Stimulated activated CD8-positive, alpha-beta memory T cell treated with anti-CD3 and anti-CD28 coated beads, Interleukin-15, amount 100 ng/mL, for 48 hours (primary cell): ENCODE measurements at places on chromosomes 2 and 18.

DNA sequence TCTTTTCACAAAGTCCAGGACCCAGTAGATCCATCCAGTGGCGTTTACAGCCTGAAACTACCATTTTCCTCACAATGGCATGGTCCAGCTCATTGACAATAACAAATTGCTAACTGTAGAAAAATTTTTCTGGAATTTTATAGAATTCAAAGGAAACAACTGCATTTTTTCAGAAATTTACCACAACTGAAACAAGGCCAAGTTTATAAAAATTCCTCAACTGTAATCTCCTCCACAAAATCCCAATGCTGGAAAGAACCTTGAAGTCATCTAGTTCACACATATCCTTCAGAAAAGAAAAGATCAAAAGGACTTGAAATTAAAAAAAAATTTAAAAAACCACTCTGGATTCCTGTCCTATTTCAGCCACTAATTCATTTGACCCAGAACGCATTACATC, 226.0 kb upstream of the CTAGE1 start:
- no peak for DNase-seq

- DNase-seq: no peak
Observed at GRCh38 chr2:212088353-212088752, 450.2 kb downstream of the ERBB4 start.

GRCh38 chr2:176399074-176399598, 129.9 kb downstream of the MTX2 start:
- DNase-seq: no peak

- DNase-seq: no peak
Observed at GRCh38 chr18:66979009-66979408, 375.1 kb upstream of the CDH19 start.

DNA sequence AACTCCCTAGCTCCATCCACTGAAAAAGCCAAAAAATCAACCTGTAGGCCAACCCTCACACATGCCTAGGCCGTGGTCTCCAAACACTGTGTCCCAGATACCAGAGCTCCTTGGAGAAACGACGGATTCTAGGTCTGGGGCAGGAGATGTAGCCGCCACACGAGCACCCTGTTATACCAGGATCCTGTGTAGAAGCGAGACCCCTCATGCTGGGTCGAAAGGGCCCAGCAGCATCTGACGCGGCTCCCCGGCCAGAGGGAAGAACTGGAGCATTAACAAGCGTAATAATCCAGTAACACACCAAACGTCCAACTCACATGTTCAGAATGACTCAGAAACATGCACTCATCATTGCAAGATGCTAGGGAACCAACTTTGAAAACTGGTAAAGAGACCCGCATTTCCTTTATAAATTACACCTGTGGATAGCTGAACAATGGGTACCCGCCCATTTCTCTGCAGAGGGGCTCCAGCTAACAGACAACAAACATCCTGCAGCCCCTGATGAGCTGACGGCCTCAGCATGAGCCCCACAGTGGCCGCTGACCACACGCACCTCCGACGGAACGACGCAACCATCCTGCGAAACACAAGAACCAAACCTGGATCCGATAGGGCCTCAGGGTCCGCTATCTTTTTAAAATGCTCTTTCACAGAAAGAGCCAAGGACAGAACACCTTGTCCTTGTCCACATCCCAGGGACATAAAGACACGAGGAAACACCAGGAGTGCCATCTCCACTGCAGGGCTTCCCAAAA, 14.2 kb downstream of the SLC66A2 start:
- no peak for DNase-seq

- no peak for DNase-seq
Observed at GRCh38 chr2:201888426-201888800, 82.1 kb downstream of the CDK15 start.

DNA sequence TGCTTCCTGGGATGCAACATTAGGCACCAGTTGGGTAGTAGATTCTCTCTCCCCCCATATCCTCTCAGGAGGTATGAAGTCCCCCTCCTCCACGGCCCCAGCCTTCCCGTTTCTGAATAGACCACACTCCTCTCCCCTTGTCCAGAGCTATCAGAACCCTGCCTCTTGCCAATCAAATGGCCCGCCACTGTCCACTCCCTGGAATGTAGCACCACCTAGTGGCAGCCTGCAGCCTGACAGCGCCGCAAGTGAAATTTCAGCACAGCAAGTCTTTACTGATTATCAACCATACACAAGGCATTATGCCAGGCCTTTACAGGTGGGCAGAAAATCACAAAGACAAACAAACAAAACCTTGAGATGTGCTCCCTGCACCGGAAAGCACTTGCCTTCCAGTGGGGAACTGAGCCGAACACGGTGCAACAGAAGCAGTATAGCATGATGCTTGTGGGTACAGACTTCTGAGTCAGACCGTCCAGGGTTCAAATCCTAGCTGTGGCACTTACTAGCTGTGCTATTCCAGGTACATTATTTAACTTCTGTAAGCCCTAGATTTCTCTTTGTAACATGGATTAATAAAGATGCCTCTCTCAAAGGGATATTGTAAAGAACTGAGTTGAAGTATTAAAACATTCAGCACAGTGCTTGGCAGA, 174.0 kb downstream of the SMAD2 start:
- DNase-seq: no peak

- no peak for DNase-seq
Observed at GRCh38 chr2:168210895-168211570, 36.4 kb downstream of the STK39 start.

GRCh38 chr2:17518212-17519154, at the start of gene RAD51AP2:
RAD51AP2 (minus strand) TSS chr2:17518440; CDS start chr2:17518415, 25 bp downstream.
- no peak for DNase-seq

DNA sequence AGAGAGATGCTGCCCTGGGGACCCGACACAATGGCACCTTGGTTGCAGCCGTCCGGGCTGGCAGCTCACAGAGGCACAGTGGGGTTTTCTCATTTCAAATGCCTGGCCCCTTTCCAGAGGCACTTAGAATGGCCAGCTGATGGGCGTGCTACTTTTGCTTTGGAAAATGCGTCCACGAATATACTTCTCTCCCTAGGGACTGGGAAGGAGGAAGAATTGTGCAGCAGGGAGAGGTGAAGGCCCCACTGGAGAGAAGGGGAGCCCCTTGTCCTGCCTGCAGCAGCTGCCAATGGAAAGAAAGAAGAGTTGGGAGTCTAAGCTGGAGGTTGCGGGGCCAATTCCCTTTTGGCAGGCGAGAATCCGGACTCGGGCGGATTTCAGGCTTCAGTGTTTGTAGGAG, 1.1 kb upstream of the MAL start:
- no peak for DNase-seq

DNA sequence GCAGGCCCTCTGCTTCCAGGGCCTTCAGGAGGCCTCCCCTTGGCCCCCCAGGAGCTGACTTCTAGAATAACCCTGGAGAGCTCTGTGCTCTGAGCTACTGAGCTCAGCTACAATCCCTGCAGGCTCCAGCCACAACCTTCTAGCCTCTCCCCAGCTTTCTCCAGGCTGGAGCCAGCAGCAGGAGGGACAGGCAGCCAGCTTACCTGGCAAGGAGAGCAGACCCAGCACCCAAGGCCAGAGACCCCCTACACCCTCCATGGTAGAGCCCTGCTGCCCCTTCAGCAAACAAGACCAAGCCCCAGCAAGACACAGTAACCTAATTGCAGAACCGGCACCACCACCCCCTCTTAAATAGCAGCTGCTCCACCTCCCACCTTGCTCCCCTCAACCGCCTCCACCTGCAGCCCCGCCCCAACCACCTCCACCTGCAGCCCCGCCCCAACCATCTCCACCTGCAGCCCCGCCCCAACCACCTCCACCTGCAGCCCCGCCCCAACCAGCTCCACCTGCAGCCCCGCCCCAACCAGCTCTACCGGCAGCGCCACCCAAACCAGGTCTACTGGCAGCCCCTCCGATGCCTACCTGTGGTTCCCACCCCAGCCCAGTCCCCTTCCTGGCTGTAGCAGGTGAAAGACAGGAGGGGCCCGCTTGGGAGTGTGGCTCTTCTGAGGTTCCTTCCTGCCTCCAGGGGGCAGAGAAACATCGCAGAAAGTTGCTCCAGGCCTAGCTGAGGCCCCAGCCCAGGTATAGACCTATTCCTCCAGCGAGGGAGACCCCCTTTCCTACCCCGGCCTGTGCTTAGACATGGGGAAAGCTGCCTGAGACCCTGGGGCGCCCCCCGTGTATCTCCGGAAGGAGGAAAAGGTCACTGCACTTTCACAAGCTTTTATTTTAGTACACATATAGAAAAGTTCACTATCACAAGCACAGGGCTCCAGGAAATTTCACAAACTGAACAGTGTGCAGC, at the start of gene ASTL:
Gene ASTL (minus strand): TSS at position 324 of the 967 bp plus-strand sequence. CDS start 66 bp downstream, at position 258.
- no peak for DNase-seq

DNA sequence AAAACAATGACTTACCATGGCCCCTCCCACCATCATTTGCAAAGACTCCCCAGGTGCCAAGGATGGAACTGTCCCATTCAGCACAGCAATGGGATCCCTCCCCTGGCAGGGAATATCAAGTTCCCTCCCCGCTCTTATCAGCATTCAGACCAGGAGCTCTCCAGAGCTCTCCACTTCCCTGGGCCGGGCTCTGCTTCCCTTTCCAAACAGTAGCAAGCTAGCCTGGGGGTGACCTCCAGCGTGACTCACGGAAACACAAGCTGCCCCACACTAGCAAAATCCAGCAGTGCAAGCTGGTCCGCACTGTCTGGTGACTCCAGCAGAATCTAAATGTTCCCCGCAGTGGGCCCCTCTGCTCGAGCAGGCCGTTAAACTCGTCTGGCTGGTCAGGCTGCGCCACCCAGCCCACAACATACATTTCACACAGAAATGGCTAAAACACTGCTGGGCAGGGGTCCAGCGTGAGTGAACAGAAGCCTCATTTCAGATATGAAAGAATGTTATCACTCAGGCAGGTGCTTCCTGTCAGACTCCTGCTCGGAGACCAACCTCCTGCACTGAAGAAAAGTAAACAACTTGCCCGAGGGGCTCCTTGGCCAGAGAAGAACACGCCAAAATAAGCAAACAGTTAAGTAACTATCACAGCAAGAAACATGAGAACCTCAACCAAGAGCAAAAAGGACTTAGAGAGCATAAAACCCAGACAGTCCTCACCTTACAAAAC, 33.9 kb downstream of the STAT1 start:
- no peak for DNase-seq

- peak; percentile 48 for DNase-seq
Observed at GRCh38 chr2:236512902-236513435, 56.7 kb upstream of the ACKR3 start.

GRCh38 chr2:216161967-216162366, 52.8 kb downstream of the XRCC5 start:
- no peak for DNase-seq

GRCh38 chr18:54465502-54465901, 107.8 kb downstream of the C18orf54 start:
- DNase-seq: no peak

GRCh38 chr18:12434541-12434929, 26.8 kb downstream of the PRELID3A start:
- no peak for DNase-seq

DNA sequence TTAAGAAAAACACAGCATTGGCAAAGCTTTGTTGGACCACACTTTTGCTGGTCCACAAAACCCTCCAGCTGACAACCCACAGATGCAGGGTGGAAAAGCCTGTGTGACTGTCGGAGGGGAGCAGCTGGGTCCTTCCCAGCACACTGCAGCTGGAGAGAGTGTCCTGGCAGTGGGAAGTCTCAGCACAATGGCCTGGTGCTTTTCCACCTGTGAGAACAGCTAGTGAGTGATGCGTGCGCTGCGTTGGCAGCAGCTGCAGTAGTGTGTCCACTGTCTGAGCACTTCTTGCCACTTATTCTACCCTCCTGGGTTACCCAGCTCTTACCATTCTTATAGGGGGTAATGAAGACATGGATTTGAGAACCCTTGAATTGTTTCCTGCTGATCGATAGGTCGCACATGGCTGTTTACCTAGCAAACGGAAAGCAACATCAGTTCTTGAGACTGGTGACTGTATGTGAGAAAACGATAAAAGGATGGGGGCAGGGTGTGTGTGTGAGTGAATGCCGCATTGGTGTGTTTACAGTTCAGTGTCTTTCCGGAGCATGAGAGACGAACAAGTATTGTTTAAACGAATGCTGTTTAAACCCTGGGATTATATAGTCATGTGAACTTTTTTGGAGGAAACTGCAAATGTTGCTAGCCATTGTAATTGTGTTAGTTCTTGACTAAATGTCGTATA, 69.7 kb downstream of the LYPD6 start:
- no peak for DNase-seq

DNA sequence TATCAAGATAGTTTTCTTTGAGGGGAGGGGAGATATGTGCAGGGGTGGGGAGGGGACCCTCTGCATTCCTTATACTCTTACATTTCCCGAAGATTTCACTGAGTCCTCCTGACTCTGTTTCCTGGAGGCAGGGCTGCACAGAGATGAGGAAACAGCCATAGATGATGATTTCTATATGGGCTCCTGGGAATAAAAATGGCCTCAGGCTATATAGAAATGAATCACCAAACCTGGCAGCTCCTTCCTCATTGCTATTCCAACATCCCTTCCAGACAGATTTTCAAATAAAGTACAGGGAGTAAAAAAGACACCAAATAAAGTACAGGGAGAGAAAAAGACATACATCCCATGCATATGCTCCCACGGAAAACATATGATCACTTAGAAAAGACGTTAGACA, 474.8 kb upstream of the RAB6C start:
- no peak for DNase-seq

GRCh38 chr2:58971511-58972360, 730.6 kb upstream of the FANCL start:
- DNase-seq: no peak

- DNase-seq: no peak
Observed at GRCh38 chr2:43592443-43592842, 3.4 kb downstream of the THADA start.

- DNase-seq: no peak
Observed at GRCh38 chr2:67389286-67389685, 7.8 kb upstream of the ETAA1 start.

DNA sequence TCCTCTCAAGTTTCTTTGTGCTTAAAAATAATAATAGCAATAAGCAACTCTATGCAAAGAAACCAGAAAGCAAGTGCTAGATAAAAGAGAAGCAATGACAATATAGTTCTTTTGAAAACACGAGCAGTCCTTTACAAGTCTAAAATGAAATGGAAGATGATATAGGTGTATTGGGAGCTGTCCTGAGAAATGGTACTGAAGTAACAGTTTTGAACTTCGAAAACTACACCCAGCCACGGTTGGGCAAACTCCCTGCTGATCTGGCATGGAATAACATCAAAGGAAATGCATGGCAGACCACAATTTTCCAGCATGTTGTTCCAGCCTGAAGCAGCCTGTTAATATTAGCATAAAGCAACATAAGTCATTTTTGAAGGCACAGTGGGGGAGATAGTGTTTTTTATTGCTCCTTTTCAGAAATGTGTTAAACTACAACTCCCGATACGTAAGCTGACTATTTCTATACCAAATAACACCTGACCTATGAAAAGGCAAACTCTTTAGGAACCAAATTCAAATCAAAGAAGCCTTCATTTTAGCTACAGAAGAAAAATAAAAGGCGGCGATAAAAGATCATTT, 596.1 kb upstream of the KLHL29 start:
- no peak for DNase-seq

GRCh38 chr2:10033251-10034006, 9.9 kb upstream of the KLF11 start:
- DNase-seq: no peak
